ENCODE measurements at places on chromosomes 1 and 21.

GRCh38 chr1:159854693-159855192, 7.7 kb downstream of the VSIG8 start:
- DNase-seq: peak; percentile 85

- DNase-seq: no peak
Observed at GRCh38 chr1:194268839-194269238, 1082.4 kb upstream of the B3GALT2 start.

- peak; percentile 43 for DNase-seq
Observed at GRCh38 chr1:48679859-48680258, 96.8 kb downstream of the BEND5 start.

GRCh38 chr1:101945884-101946283, 50.8 kb downstream of the OLFM3 start:
- no peak for DNase-seq

GRCh38 chr1:87151500-87152421, 176.9 kb upstream of the LMO4 start:
- DNase-seq: peak; percentile 83
